Stimulated activated CD8-positive, alpha-beta memory T cell treated with anti-CD3 and anti-CD28 coated beads, Interleukin-15, amount 100 ng/mL, for 4 hours (primary cell): ENCODE measurements at places on chromosomes 3 and 15.

DNA sequence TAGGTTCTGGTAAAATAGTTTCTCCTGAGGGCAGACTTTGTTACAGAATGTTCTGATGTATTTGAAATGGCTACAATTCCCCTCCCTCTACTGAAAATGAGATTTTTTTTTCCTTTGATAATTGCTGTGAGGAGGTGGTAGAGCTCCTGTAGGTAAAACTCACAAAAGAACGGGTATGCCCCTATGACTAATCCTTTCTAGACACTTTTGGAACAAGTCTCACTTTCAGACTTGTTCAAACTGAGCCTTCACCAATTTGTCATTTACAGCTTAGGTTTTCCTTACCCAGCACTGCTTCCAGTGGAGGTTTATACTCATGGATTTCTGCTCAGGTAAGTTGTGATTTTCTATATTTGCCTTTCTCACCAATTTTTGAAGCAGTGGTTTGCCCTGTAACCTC is 115.6 kb downstream of the NLGN1 start:
- no peak for DNase-seq

- no peak for DNase-seq
These were observed 16.4 kb upstream of the SLC35G2 start for GRCh38 chr3:136802481-136802996.

- DNase-seq: no peak
These were observed 540.3 kb downstream of the PYDC2 start for GRCh38 chr3:192001218-192001617.

DNA sequence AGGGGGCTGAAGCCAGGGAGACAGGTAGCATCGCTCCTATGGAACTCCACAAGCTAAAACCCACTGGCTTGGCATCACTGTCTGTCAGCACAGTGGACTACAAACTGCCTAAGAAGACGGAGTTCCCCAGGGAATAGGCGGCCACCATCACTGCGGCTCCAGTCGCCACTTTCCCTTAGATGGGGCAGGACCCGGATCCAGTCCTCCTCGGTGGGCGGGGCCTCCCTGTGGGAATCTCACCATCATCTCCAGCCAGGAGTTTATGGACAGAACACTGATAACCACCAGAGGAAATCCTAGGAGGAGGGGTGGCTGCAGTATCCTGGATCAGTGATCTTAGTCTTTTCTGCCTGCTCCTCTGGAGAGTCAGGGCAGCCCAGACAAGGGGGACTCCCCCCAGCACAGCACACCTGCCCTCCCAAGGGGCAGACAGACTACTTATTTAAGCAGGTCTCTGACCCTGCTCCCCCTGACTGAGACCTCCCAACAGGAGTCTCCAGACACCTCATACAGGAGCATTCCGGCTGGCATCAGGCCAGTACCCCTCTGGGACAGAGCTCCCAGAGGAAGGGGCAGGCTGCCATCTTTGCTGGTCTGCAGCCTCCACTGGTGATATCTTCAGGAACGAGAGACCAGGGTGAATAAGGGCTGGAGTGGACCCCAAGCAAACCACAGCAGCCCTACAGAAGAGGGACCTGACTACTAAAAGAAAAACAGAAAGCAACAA is 435.6 kb upstream of the RASGRP1 start:
- no peak for DNase-seq

GRCh38 chr15:85118581-85118980 is 136.9 kb downstream of the PDE8A start:
- DNase-seq: no peak

- no peak for DNase-seq
These were observed 44.6 kb upstream of the RBMS3 start for GRCh38 chr3:29236146-29236840.

- no peak for DNase-seq
These were observed 52.9 kb downstream of the EXOG start for GRCh38 chr3:38549082-38549481.

DNA sequence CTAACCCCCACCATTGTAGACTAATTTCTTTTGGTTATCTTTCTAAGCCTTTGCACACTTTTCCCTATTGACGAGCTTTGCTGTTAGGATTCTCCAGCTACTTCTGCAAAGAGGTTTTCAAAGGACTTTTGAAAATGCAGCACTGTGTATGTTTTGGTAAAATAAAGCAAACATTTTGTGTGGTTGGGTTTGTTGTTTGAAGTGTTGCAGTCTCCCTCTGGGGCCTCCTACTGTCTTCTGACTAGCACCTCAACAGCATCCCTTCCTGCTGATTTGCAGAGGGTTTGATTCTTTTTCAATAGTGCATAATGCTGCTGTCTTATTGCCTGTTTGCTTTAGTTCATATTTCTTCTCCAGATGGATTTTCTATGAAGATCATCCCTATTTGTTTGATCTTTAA is 775.1 kb upstream of the CFAP20DC start:
- DNase-seq: no peak

DNA sequence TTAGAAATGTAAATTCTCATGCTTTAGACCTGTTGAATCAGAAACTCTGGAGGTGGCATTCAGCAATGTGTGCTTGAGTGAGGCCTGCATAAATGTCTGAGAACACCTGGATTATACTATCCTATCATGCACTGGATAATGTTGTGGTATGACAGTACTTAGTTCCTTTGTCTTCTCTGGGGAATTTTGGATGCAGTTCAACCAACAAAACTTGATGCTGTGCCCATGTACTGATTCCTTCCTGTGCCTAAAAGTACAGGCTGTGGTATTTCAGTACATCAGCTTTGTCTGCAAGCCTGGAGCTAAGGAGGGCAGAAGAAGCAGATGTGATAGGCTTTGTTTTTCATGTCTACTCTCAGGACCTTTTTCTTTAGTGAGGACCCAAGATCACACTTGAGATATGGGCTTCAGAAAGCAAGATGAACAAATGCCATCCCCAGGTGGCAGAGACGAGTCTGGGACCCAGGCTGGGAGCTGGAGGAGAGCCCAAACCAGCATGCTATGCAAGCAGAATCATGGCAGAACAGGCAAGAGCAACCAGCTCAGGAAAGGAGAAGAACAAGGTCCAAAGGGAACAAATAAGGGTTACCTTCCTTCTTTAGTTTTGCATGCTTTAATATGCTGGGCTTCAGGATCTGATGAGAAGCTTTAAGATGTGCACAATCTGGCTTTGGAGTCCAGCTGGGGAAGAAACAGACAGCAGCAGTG is 124.7 kb downstream of the MYRIP start:
- DNase-seq: no peak

DNA sequence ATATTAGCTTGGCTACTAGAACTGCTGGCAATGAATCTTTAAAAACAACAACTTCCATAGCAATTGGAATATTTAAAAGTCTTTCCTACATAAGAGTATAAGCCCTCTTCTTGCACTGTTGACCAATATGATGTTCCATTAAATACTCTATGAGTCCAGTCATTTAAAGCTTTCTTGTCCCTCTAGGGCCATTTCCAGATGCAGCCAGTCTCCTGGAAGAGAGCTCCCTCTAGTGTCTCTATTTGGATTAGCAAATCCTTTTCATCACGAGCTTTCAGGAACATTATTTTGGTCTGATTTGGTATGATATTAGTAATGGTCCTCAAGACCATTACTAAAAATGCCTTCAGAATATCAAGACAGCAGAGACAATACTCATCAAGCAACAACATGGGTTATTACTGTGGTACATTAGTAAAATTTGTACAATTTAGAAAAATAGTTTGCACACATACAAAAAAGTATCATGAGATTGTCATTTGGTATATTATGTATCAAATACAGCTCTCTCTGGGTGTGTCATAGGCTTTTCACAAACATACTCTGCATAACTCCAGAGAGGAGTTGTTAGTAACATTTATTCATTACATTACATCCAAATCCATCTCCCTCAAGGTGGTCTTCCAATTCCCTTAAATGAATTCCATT is 101.3 kb downstream of the DPH6 start:
- DNase-seq: no peak

DNA sequence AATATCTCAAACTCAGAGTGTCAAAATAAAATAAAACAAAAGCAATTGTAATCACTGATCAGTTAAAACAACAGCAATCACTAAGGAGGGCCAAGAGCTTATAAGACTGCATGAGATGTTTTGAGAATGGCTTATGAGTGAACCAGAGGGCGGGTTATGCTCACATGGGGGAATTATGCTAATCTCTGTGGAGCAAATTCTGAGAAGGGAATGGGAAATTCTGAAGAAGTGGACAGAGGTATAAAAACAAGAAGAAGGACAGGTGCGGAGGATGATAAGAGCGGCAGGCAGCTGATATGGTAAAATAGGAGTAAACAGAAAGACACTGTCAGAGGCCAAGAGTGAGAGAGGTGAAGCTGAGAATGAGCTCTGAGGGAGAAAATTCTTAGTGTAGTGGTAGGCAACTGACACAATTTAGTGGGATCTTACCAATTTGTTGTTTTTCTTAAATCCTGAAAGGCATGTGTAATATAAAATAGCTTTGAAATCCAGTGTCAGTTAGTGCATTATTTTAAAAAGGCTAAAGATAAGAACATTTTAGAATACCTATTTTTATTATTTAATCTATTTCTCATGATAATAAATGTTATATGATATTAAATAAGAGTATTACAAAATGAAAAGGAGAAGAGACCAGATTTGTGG is 133.8 kb downstream of the SPATA16 start:
- DNase-seq: no peak

- no peak for DNase-seq
These were observed 216.2 kb upstream of the CHRNA7 start for GRCh38 chr15:31814082-31814481.

DNA sequence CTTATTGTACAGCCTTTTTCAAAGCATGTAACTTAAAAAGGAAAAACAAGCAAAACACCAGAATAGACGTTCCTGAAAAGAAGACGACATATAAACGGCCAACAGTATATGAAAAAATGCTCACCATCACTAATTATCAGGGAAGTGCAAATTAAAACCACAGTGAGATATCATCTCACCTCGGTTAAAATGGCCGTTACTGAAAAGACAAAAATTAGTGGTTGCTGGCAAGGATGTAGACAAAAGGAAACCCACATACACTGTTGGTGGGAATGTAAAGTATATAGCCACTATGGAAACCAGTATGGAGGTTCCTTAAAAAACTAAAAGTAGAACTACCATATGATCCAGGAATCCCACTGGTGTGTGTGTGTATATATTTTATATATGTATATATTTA is 64.5 kb upstream of the MLF1 start:
- DNase-seq: no peak

- no peak for DNase-seq
These were observed 188.0 kb upstream of the MRPL3 start for GRCh38 chr3:131690800-131691199.

- DNase-seq: no peak
These were observed 86.3 kb downstream of the FAM81A start for GRCh38 chr15:59524331-59524731.

DNA sequence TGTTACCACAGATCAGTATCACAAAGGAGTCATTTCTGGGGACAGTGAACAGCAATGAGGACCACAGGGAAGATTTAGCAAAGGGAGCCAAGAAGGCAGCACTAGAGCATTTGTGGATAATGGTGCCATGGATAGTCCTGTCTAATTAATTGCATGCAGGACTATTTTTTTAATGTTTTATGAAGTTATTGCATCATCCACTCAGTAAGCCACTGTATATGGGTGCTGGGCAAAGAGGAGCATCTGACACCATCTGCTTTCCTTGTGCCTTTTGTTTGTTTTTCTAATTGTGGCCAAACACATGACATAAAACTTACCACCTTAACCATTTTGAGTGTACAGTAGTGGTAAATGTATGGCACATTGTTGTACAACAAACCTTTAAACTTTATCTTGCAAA is 301.1 kb upstream of the LRRFIP2 start:
- DNase-seq: no peak

DNA sequence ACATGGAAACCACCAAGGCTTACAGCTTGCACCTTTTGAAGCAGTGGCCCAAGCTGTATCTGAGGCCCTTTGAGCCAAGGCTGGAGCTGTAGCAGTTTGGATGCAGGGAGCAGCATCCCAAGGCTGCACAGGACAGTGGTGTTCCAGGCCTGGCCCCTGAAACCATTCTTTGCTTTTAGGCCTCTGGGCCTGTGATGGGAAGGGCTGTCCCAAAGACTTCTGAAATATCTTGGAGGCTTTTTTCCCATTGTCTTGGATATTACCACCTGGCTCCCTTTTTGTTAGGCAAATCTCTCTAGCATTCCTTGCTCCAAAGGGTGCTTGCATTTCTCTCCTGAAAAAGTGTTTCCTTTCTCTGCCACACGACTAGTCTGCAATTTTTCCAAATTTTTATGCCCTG is 302.8 kb upstream of the MDFIC2 start:
- DNase-seq: no peak

DNA sequence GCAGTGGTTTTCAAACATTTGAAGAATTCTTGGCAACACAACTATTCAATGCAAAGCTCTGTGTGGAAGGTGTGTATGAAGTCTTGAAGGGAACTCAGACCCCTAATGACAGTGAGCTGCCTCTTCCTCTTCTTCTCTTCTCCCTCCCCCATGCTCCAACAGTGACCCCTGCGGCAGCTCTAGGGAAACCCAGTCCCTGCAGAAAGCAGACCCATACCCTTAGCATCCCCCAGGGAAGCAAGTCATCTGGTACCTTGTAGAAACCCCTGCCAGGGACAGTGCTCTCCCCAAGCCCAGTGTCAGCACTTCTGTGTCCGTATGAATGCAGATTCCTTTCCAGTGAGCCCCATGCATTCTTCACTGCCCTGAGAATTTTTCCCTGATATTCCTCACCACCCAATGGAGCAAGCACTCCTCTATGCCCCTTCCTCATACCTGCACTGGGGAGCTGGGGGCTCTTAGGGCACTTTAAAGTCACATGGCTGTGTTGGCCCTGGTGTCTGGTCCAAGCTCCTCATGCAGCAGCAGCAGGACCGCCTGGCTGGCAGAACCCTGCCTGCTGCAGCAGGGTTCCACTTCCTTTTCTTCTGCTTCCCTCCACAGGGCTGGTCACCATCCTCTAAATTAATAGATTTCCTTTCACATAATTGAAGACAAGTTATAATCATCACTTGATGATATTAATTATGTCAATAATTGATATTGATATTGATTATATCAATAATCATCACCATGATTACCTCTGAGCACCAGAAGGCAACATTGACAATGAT is 442.5 kb downstream of the EPHB1 start:
- DNase-seq: no peak

- no peak for DNase-seq
These were observed 470.5 kb downstream of the EPHA3 start for GRCh38 chr3:89577637-89578530.

DNA sequence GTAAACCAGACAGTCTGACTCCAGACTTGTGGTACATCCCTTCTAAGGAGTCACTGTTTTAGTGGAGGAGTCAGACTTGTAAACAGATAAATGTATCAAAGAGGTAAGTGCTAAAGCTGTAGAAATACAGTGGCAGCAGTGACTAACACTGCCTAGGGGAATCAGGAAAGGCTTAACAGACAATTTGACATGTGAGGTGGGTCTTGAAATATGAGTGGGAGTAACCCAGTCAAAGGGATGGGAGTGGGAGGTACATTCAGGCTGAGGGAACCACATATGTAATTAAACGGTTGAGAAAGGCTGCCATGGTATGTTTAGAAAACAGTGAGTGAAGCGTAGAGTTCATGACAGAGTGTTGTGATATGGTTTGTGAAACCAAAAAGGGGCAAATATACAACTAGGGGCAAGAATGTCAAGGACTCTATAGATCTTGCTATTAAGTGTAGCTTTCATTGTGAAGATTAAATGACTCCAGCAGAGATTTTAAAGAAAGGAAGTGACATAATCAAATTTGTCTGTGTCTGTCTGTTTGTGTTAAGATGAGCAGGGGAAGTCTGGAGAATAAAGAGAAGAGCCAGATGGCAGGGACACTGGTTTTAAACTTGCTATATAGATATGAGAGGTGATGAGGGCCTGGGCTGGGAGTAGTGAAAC is 11.2 kb upstream of the ALCAM start:
- no peak for DNase-seq
